ENCODE measurements at places on chromosomes 1 and 21.
A peak's percentile ranks its signal among the peaks of the same experiment; 100 is the strongest.

DNA sequence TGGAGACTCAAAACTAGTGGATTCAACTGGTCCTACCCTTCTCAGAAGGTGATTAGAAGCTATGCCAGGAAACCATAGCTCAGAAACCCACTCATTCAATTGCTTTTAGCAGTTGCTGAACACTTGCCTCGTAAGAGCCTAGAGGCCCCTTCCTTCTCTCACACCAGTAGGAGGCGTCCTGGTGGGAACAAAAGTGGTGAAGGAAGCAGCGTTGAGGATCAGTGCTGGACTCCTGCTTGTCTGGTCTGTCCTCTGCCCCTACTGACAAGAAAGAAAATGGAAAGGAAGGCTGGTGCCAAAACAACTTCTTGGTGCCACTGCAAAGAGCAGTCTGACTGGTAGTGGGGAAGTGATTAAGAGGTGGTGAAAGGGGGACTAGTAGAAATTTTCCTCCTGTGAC, 269.7 kb downstream of the LMO4 start:
- no peak for DNase-seq

- no peak for DNase-seq
Observed at GRCh38 chr1:108540977-108541376, 18.9 kb upstream of the EEIG2 start.

DNA sequence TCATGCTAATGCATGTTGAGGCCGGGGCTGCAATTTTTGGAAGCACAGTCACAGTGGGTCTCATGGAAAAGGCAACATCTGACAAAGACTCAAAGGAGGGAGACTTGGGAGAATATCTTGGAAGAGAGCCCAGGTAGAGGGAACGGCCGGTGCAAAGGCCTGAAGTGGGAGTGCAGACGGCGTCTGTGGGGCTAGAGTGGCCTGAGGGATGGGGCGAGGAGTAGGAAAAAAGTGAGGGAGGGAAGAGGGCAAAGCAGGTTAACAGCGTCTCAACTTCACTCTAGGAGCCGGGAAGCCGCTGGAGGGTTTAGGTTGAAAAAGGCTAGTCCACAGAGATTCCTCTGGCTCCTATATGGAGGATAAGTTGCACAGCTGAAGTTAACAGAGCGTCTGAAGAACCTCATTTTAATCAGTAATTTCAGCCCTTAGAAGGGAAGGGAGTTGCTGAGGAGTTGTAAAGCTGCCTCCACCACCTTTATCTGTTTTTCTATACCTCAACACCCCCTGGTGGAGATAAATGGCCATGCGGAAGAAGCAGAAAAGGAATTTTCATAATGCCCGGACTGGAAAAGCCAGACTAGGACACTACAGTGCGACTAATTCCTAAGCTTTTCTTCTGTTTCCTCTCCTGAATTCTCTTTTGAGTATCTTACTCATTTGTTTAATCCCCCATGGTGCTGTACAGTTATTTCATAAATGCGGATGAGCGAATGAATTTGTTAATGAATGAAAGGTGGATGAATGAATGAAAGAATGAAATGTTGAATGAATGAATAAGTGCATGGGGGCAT, 78.7 kb upstream of the ZNF281 start:
- DNase-seq, result no peak

DNA sequence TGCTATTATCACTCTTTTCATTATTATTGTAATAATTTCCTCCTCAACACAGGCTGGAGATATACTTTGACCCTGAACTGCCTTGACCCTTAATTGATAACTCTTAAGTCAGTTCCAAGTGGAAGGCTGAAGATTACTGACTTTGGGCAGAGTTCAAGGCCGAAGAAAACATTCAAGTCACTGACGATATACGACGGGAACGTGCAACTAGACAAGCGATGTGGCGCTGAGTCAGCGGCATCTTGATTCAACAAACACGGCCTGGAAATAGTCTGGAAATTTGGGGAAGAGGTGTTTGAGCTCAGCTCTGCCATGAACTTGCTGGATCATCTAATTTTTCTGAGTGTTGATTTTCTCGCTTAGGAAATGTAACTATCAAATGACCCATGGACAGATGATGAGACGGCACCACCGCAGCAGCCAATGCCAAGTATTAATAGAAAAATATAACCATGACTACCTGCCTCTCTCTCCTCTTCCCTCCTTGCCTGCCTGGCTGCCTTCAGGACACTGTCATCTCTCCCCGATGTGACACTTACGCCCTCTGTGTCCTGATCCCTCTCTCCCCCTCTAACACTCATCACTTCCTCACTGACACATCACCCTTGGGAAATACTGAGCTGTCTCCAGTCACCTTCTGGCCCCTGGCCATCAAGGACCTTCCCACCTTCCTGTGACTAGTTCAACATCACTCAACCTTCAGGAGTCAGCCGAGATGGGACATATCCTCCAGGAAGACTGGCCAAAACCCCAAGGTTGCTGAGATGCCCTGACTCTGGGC, 49.4 kb downstream of the TMCO4 start:
- DNase-seq, result no peak

DNA sequence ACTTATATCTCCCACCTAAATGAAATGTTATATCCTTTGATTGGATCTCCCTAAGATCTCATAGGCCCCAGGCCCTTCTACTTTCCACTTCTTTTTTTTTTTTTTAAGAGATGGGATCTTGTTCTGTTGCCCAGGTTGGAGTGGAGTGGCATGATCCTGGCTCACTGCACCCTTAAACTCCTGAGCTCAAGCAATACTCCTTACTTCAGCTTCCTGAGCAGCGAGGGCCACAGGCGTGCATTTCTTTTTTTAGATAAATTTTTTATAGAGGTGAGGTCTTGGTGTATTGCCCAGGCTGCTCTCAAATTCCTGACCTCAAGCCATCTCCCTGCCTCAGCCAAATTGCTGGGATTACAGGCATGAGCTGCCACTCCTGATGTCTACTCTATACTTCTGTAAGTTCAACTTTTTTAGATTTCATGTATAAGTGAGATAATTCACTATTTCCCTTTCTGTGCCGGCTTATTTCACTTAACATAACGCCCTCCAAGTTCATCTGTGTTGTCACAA, 987.5 kb upstream of the NCAM2 start:
- no peak for DNase-seq

- DNase-seq, result no peak
Observed at GRCh38 chr21:42289926-42290325, 25.3 kb downstream of the TFF3 start.

DNA sequence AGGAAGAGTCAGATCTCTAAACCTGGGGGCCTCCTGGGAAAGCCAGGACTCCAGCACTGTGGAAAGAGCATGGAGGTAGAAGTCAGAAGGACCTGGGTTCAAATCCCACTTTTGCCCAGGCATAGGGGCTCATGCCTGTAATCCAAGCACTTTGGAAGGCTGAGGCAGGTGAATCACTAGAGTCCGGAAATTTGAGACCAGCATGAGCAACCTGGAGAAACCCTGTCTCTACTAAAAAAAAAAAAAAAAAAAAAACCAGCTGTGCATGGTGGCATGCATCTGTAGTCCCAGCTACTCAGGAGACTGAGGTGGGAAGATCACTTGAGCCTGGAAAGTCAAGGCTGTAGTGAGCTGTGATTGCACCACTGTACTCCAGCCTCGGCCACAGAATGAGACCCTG, 31.8 kb downstream of the LDLRAP1 start:
- no peak for DNase-seq

DNA sequence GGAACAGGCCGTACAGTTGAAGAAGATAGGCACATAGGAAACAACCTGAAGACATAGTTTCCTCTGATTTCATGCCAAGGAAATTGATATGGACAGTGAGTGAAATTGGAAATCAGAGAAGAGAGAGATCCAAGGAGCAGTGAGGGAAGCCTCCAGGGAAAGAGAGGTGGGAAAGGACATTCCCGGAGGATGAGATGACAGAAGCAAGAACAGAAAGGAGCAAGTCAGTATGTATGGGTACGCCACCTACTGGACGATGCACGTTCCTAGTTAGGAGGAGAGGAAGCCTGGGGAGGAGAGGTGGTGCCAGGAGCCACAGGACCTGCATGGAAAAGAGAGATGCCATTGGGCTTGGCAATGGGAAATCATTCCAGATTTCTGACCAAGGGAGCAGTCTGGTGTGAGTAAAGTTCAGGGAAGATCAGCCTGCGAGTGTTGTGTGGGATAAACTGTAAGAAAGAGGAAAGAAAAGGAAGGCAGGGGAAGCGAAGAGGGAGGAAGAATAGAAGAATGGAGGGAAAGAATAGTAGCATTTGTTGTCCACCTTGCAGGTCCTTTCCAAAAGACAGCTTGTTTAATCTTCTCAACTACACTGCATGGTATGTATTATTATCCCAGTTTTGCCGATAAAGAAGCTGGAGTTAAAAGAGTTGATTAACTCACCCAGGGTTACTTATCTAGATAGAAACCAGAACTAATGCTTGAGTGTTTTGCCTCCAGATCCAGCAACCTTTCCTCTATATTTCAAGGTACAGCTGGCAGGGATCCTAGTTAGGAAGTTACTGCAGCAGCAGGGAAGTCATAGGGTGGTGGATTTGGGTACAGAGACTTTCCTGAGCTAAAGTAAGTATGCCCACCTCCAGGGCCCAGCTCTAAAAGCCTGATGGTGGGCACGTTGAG, 27.4 kb downstream of the C1orf116 start:
- DNase-seq, result peak; percentile 7

GRCh38 chr21:26736449-26736848, 108.8 kb downstream of the ADAMTS1 start:
- DNase-seq, result no peak

- no peak for DNase-seq
Observed at GRCh38 chr1:222084996-222085395, 343.1 kb upstream of the DUSP10 start.

GRCh38 chr1:2463396-2463795, 12.7 kb upstream of the PLCH2 start:
- DNase-seq, result no peak

GRCh38 chr1:164767752-164768402, 208.9 kb downstream of the PBX1 start:
- DNase-seq, result no peak

DNA sequence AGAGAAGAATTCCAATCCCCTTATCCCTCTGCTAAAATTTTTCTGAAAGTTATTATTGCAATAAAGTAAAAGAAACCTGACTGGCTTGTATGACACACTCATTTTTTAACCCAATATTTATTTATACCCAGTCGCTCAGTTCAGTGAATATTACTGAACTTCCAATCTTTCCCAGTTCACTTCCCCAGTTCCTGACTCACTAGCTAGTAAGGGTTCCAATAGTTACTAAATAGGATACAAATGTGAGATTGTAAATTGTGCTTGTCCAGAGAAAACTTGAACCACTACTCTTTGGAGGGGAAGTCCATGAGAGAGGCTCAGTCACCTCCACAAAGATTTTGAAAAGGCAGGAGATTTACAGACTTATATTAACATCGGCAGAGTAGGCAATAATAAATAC, 31.4 kb downstream of the PRDX6 start:
- DNase-seq, result no peak

DNA sequence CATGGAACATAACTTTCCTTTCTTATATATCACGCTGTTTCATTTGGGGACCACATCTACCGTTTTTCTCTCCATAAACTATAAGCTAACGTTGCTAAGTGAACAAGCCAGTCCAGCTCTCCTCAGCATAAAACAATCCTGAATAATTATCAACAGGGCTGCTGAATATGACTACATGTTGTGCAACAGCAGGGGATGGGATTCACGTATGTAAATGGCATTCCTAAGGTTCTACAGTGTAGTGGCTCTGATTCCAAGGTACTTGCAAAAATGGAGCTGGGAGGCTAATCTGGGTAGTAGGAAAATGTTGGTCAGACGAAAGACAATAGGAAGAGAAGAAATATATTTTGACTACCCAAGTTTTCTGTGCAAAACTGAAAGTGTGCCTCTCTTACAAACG, 262.8 kb downstream of the RWDD3 start:
- DNase-seq, result no peak

DNA sequence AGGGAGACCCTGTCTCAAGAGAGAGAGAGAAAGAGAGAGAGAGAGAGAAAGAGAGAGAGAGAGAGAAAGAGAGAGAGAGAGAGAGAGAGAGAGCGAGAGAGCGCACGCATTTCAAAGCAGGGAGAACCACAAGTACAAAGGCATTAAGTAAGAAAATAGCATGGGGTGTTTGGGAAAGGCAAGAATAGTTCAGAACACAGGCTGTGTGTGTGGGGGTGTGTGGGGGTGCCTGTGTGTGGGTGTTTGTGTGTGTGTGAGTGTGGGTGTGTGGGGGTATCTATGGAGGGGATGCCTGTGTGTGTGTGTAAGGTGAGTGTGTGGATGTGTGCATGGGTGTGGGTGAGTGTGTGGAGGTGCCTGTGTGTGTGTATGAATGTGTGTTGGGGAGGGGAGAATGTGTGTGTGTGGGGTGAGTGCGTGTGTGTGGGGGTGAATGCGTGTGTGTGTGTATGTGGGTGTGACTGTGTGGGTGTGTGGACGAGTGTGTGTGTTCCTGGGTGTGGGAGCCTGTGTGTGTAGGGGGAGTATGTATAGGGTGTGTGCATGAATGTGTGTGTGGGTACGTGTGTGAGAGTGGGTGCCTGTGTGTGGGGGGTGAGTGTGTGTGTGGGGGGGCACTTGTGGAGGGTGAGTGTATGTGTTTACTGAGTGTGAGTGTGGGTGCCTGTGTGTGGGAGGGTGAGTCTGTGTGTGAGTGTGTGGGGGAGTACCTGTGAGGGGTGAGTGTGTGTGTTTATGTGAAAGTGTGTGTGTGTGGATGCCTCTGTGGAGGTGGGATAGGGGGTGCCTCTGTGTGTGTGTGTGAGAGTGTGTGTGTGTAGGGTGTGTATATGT, 19.1 kb upstream of the HDAC1 start:
- no peak for DNase-seq

- DNase-seq, result no peak
Observed at GRCh38 chr1:11731691-11732283, 4.1 kb upstream of the AGTRAP start.

GRCh38 chr1:163047951-163048659, 21.1 kb upstream of the RGS4 start:
- no peak for DNase-seq

DNA sequence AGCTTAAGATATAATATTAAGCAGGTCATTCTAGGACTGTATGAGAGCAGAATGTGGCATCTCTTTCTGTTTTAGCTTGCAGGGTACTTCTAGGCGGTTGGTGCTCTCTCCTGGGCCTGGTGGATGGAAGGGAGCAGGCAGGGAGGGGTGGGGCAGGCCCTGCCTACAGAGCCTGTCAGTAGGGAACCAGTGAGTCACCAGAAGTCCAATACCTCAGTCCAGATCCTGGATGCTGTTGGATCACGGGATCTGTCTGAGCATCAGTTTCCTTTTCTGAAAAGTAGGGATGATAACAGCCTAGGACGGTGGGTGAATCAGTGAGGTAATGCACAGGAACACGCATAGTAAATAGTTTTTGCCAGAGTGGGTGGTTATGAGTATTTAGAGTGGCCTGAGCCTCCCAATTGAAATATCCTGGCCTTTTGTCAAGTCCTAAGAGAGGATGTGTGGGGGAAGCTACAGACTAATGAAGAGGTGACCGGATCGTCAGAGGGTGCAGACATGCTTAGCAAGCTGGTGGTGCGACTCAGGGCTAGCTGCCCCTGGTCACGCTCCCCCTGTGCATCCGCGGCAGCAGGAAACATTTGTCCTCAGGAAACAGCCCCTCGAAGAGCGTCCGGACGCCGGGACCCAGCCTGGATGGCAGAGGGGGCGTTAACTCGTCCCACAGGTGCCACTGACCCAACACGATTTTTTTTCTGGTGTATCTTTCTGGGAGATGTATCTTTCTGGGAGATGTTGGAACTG, 23.9 kb downstream of the NAV1 start:
- DNase-seq, result no peak

Measured in activated CD8-positive, alpha-beta memory T cell treated with anti-CD3 and anti-CD28 coated beads for 1 hour (primary cell).